ENCODE measurements at places on chromosomes 2 and 18.

GRCh38 chr2:128416109-128416785, 97.6 kb upstream of the HS6ST1 start:
- DNase-seq: no peak

DNA sequence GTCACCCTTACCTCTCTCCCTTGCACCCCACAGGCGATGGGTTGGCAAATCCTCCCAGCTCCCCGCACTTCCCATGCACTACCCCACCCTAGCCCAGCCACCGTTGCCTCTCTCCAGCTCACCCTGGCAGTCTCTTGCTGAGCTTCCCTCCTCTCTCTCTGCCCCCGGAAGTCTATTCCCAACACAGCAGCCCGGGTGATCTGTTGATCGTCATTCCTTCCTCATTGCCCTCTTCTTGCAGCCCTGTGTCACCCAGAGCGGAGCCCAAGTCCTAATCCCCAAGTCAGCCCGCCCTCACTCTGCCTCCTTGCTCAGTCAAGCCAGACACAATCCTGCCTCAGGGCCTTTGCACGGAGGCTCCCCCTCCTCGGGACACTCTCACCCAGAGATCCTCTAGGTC, 55.2 kb downstream of the CIB4 start:
- no peak for DNase-seq

GRCh38 chr18:44229693-44230108, 451.0 kb upstream of the SETBP1 start:
- no peak for DNase-seq

DNA sequence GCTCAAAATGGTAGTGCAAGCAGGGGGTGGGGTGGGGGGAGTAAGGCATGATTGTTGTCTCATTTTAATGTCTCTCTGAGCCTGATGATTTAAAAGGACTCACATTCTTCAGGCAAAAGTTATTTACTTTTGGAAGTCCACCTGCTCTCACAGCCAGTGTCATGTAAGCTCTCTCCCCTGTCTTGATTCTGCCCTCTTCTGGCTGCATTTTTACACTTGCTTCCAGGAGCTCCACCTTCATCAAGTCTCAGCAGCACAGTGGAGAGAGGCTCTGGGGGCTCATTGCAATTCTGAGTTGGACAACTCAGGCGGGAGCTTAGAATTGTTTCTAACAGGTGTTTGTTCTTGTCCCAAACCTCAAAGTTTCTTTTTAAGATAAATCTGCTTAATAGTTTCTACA, 39.2 kb downstream of the GNAL start:
- no peak for DNase-seq

DNA sequence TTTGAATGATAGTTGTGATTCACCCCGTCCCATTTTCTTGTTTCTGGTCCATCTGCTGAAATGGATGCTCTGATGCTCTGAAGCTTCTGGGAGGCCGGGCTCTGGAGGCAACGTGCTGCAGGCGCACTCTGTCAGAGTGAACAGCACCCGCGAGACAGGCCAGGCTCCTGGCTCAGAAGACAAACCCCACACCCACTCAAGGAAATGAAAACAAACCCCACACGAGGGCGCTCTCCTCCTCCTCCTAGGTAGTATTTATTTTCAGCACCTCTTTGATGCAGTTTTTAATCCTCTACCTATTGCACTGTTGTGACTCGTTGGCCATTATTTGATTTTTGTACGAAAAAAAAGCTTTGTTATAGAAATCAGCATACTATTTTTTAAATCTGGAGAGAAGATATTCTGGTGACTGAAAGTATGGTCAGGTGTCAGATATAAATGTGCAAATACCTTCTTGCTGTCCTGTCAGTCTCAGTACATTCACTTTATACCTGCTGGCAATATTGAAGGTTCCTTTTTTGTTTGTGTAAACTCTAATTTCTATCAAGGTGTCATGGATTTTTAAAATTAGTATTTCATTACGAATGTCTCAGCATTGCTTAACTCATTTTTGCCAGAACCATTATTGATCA, 10.3 kb upstream of the CHST10 start:
- peak; percentile 45 for DNase-seq

DNA sequence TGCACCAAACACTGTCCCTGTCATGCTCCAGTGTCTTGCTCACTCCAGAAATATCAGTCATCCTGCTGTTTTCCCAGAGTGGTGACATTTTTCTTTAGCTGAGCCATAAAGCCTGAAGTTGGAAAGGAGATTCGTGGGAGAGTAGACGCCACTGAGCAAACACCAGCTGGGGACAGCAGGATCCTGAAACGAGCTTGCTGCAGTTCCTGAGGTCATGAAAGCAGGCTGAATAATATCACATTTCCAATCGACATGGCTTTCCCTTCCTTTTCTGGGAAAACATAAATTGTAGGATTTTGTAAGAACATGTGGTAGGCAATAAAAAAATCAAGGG, 276.4 kb downstream of the CDCA7 start:
- DNase-seq: no peak

- no peak for DNase-seq
Observed at GRCh38 chr2:240624011-240624949, 1.0 kb upstream of the GPR35 start.

DNA sequence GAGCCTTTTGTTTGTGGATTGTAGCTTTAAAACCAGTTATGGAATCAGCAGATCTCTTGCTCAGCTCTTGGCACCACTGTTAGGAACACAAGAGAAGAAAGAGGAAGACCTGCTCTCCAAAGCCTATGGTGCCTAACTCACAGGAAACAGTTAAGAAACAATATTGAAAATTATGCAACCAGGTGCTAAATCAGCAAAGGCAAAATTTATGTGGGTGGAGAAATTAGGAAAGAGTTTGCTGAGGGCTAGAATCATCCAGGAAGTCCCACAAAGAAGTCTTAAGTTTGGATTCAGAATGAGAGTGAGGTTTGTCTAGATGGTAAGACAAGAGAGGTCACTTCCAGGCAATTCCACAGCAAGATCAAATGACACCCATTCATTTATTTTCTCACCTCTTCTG, 49.4 kb downstream of the AOX1 start:
- no peak for DNase-seq

DNA sequence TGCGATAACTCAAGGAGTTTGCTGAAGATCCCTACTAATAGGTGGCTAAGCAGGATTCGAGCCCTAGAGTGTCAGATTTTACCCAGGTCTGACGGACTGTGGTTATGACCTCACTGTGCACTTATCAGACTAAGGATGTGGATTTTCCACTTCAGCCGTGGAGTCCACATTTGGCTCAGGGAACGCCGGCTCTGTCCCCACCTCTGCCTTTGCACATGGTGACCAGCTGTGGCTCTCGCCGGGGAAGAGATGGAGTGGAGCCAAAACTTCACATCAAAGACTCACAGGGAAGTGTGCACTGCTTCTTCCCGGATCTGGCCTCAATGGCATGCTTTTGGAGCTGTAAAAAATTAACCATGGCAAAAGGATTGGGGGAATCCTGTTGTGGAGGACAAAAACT, 249.3 kb upstream of the APCDD1 start:
- no peak for DNase-seq

DNA sequence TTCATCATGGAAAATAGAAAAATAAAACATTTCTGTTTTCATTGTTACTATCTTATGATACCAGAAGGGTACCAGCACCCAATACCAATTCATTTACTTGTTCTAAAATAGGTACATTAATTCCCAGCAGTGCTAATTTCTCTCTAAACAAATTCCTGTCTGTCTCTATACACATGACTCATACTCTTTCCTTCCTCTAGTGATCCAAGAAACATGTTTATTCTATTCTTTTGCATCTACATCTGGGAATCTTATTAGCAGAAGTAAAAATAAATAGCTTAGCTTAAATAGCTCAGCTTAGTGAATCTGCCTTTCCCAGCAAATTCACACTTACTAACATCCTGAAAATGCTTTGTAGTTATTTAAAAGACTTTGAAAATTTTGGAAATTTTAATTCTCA, 84.5 kb upstream of the MAPRE2 start:
- no peak for DNase-seq

DNA sequence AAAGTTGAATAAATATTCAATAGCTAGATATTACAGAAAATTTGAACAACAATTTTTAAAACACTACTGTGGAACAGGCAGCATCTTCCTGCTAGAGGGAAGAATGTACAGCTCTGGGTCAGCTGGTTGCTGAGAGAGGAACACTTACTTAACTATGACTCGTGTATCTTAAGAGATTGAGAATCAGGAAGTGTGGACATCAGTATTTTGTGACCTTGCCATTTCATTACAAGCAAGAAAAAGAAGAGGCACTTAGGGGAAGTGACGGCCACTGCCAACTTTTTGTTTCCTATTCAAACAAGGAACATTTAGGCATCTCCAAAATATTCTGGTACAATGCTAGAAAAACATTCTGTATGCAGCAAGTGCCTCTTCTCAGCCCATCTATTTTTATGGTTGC, 45.9 kb downstream of the ITPRID2 start:
- DNase-seq: no peak

DNA sequence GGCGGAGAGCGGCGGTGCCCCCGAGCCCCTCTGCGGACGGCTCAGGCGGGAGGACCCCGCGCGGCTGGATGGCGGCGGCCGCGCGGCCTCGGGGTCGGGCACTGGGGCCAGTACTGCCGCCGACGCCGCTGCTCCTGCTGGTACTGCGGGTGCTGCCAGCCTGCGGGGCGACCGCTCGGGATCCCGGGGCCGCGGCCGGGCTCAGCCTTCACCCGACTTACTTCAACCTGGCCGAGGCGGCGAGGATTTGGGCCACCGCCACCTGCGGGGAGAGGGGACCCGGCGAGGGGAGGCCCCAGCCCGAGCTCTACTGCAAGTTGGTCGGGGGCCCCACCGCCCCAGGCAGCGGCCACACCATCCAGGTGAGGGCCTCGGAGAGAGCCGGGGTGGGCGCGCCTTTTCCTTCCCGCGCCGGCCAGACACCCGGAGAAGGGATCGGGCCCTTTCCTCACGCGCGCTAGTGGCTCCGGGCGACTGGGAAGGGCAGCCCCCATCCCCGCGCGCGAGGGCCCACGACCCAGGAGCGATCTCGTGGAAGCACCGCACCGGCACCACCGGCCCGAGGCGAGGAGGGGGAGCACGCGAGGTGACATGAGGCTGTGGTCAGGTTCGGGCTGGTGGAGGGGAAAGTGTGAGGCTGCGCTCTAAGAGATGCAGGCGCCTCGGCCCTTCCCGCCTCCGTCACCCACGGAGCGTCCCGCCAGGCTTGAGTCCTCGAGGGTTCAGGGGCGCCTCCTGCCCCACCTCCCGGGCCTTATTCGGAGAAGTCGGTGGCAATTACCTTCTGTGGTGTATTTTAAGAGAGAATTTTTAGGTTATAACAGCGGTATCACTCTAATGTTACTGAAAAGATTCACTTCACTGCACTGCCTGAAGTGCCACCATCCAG, 607 bp downstream of the LAMA3 start:
- DNase-seq: no peak

GRCh38 chr18:3877678-3878077, 427.7 kb downstream of the TGIF1 start:
- no peak for DNase-seq

DNA sequence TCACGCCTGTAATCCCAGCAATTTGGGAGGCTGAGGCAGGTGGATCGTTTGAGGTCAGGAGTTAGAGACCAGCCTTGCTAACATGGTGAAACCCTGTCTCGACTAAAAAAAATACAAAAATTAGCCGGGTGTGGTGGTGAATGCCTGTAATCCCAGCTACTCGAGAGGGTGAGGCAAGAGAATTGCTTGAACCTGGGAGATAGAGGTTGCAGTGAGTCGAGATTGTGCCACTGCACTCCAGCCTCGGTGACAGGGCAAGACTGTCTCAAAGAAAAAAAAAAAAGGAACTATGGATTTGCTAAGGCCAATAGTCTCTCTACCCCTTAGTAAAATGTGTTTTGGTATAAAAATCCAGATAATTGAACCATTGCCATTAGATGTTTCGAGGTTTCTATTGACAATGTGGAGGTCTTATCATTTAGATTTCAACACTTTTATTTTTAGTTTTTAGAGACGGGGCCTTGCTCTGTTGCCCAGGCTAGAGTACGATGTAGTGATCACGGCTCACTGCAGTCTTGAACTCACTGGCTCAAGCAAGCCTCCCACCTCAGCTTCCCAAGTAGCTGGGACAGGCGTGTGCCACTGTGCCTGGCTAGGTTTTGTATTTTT, 1.1 kb upstream of the TXNDC2 start:
- DNase-seq: no peak

DNA sequence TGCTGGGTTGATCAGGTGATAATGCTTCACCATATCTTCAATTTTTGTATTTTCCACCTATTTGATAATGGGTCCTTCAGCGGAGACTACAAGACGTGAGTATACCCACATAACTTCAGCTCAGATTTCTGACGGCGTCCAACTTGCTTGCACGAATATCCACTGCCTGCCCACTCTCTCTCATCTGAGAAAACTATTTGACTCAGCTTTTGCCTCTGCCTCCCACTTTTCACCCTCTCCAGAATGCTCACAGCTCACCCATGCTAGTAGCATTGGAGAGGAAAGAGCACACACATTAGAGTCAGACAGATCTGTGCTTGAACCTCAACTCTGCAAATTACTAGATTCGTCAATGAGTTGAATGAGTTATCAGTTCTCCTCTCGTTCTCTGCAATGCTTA, 166.8 kb downstream of the BCL2 start:
- DNase-seq: no peak

DNA sequence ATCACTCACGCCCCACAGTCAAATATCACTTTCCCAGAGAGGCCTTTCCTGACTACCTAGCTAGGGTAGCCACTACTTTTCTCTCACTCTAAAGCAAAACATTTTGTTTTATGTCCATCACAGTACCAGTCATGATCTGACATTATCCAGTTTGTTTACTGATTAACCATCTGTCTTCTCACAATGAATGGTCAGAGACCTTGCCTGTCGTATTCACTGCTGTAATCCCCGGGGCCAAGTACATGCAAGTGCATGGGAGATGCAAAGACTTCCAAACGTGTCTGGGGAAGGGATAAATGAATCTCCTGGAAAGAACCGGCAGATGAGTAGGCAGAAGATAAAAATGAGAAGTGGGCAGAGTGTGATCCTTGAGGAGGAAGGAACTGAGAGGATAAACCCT, 39.7 kb downstream of the THUMPD2 start:
- no peak for DNase-seq

DNA sequence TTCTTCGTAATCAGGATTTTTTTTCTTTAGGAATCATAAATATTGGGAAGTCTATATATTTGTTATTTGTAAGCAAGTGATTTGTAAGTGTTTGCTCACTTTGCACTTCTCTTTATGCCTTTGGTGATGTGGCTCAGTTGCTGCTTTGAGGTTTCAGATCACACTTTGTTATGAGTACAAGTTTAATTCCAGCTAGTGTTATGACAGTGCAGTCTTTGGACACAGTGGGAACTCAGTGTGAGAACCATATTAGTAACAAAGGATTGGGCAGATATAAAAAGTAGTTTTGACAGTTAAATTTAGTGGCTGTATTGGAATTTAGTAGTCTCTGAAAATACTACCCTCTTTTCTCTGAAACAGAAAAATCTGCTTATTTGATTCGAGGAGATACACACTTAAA, 67.7 kb downstream of the ABI2 start:
- no peak for DNase-seq

GRCh38 chr2:38091760-38092159, 15.8 kb upstream of the CYP1B1 start:
- no peak for DNase-seq

- DNase-seq: no peak
Observed at GRCh38 chr2:241038374-241039180, 40.2 kb downstream of the SNED1 start.

Measured in CD4-positive, alpha-beta T cell treated with Interleukin-6 at 100 ng/mL for 8 hours (primary cell).